Ammon's horn (tissue), 1 donor: ENCODE measurements at places on chromosomes 3 and 15.

DNA sequence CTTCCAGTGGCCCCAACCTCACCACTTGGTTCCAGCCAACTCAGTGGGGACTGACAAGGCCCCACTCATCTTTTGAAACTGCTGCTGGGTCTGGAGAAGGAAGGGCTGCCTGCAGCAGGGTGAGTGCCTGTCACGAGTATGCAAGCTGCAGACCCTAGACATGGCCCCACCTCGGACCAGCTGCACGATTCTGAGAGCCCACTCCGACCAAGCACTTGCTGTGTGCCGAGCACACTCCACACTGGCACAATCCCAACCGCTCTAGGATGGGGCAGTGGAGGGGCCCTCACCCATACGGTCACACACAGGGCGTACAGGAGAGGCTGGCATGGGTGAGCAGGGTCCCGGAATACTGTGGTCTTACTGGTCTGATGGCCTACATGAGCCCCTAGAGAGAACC is 8.0 kb upstream of the PLXND1 start:
- no peak for DNase-seq

DNA sequence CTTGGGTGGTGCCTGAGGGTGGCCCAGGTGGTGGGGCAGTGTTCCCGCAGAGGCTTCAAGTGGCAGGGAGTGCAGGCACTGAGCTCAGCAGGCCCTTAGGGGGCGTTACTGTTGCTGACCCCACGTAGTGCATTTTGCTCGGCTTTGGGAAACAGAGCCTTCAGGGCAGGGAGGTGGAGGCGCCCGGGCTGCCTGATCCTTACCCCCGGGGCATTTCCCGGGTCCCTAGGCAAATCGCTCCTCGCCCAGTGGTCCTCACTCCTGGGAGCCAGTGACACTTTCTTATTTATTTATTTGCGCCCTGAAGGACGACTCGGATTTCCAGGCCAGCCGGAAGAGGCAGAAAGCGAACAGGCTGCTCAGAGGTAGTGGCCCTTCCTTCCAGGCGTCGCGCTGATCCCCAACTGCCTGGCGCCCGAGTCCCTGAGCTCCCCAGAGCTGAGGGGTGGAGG is 10.1 kb upstream of the FOXB1 start:
- no peak for DNase-seq

DNA sequence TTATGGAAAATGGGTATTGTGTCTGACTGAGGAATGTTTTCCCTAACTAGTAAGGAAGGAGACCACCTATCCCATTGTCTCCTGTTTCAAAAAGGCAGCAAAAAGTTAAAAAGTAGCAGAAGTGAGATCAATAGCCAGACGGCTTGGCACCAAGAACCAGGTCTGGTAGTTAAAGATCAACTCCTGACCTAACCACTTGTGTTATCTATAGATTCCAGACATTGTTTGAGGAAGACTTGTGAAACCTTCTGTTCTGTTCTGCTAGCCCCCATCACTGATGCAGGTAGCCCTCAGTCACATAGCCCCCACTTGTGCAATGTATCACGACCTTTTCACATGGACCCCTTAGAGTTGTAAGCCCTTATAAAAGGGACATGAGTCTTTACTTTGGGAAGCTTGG is 46.3 kb upstream of the C2CD4B start:
- DNase-seq, result no peak

DNA sequence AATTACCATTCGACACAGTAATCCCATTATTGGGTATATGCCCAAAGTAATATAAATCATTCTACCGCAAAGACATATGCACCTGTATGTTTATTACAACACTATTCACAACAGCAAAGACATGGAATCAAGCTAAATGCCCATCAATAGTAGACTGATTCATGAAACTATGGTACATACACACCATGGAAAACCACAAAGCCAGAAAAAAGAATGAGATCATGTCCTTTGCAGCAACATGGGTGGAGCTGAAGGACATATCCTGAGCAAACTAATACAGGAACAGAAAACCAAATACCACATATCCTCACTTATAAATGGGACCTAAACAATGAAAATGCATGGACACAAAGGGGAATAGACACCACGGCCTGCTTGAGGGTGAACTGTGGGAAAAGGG is 11.1 kb upstream of the MCF2L2 start:
- no peak for DNase-seq

DNA sequence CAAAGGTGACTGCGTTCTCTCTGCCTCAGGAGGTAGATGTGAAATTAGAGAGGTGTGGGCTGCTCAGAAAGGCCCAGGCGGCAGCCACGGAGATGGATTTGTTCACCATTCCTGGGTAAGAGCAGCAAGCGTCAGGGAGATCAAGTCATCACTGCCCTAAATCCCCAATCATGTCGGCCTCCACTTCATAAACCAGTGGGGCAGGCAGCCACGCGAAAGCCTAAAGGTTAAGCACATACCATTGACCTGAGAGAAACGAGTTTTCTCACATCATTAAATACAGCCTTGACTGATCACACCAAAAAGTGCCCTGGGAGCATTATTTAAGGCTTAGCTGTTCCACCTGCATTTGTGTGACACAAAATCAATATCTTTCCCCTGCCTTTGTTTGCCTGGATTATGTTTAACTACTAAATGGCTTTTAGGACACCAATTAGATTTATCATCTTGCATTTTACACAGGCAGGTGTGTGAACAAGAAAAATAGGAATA is 50.7 kb upstream of the FOXB1 start:
- DNase-seq, result no peak

GRCh38 chr3:59189526-59189925 is 139.7 kb upstream of the CFAP20DC start:
- DNase-seq, result no peak

DNA sequence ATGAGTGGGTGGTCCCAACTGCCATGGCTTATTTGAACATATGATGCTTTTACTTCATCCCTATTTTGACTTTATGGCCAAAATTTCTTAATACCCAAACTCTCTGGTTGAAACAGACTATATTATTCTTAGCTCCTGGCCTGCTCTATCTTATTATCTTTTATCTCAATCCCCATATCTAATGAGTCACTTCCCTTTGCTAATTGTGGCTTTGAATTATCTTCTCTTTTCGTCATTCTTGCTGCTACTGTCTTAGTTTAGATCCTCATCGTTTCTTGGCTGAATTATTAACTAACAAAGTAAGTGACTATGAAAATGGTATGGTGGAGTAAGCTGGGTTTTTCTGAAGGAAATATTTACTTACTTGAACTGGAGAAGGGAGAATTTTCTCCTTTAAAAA is 28.2 kb upstream of the DNAJC19 start:
- DNase-seq, result no peak

GRCh38 chr3:146640361-146640760 is 35.2 kb upstream of the PLSCR5 start:
- DNase-seq, result no peak

- DNase-seq, result no peak
These were observed 32.7 kb downstream of the MME start for GRCh38 chr3:155112661-155113389.

DNA sequence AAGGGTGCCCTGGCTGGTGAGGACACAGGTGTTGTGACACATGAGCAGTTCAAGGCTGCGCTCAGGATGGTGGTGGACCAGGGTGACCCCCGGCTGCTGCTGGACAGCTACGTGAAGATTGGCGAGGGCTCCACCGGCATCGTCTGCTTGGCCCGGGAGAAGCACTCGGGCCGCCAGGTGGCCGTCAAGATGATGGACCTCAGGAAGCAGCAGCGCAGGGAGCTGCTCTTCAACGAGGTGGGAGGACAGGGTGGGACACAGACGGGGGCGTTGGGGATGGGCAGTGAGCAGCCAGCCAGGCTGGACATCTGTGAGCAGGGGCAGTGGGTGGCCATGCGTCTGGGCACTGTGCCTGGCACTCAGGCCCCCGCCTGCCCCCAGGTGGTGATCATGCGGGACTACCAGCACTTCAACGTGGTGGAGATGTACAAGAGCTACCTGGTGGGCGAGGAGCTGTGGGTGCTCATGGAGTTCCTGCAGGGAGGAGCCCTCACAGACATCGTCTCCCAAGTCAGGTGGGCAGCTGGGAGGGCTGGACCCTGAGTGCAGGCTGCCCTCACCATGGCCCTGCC is 10.3 kb downstream of the ANKRD63 start:
- no peak for DNase-seq

- no peak for DNase-seq
These were observed 159.0 kb upstream of the KCNH8 start for GRCh38 chr3:18989237-18989795.

GRCh38 chr3:107218864-107219269 is 158.4 kb upstream of the CCDC54 start:
- DNase-seq, result no peak

GRCh38 chr15:53323191-53323590 is 436.3 kb downstream of the WDR72 start:
- no peak for DNase-seq

DNA sequence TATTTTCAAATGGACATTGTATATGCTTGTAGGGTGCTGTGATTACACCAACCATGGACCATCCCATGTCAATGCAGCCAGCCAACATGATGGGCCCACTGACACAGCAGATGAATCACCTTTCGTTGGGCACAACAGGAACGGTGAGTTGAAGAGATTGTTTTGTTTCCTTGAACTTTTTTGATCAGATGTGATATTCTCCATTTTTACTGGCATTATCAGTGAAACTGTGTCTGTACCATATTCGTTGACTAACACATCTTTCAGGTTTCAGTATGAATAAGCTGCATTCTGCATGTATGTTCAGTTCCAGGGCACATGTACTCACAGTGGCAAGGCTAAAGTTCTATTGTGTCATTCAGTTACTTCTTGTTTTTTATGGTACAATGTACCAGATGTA is 655.2 kb downstream of the RBMS3 start:
- no peak for DNase-seq

GRCh38 chr3:65381496-65382010 is 657.2 kb downstream of the MAGI1 start:
- DNase-seq, result no peak

GRCh38 chr3:170414202-170414663 is 4.4 kb upstream of the CLDN11 start:
- DNase-seq, result peak; percentile 84

DNA sequence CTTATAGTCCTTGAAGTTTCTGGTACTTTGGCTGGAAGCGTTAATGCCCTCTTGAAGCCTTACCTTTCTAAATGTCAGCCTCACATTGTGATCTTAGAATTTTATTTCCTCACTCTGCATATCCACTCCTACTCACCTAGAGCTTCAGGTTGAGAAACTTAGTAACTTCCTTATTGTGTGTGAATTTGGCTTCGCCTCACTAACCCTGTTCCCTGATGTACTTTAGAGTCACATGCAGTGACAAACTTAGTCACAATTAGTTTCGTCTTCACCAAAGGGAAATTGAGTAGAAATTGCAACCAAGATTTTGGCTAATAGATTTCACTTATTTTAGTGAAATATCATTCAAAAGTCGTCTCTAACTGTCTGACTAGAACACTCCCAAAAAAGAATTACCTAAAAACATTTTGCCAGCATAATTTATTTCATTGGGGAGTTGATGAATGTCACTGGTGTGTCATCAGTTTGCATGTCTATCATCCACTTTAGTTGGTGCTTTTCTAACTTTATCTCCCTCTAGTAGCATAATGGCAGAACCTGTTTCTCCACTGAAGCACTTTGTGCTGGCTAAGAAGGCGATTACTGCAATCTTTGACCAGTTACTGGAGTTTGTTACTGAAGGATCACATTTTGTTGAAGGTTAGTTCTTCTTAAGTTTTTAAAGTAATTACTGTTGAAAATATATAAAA is 960 bp downstream of the MFN1 start:
- no peak for DNase-seq

DNA sequence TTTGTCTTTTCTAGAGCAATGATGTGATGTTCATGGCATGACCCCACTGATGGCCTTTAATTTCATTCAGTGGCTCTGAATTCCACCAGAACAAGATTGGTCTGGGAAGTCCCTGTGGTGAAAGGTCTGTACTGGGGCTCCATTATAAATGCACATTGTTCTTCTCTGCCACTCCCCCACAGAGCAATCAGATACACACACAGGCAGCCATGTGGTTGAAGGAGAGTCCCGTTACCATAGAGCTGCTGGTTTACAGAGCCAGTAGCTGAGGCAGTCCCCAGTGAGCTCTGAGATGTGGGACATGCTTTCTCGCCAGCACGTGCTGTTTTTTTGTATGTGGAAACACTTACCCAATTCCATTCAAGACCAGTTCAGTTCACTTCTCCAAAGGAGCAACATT is 172.7 kb upstream of the TRIM42 start:
- peak; percentile 68 for DNase-seq

- no peak for DNase-seq
These were observed 771.2 kb upstream of the ARRDC4 start for GRCh38 chr15:97189162-97189780.

DNA sequence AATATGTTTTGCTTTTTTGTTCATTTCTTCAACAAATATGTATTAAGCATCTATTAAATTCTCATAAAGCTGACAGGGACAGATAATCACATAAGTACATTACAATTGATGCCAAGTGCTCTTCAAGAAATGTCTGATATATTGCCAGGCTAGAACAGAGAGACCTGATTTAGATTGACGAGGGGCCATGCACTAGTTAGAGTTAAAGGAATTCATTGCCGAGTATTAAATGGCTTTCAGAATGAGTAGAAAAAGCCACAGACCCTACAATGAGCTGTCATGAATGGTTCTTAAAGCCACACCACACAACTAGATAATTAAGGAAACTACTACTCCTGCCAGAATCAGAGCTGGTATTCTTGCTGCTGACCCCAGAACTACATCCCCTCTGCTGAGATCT is 250.2 kb upstream of the MME start:
- DNase-seq, result no peak

DNA sequence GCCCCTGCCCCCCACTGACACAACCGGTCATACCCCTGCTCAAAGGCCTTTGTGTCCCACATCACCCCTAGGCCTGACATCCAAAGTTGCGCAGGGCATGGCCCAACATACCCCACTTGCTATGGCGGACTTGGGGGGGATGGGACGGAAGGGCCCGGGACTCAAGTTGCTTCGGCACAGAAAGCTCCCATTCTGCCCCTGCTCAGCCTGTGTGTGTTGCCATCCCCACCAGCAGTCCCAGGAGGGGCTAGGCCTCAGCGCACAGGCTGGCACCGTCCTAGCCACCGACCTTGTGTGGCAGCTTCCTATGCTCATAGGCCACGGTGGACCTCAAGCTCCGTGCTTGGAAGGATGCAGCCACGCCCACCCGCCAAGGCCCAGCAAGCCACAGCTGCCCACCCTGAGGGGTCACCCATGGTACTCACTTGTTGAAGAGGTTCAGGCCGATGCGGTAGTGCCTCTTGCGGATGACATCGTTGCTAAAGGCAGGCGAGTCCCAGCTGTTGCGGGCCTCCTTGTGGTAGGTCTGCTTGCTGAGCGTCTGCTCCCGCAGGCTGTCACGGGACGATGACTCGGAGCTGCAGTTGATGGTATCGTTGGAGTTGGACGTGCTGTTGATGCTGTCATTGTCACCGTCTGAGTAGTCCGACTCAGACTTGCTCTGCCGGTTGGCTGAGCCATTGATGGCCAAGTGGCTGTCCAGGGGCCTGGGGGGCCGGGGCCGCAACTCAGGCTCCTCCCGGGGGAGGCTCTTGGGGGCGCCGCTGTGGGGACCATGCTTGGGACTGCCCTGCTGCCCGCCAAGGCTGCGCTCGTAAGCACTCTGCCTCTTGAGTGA is 93.9 kb upstream of the RPL32 start:
- DNase-seq, result no peak

- DNase-seq, result peak; percentile 65
These were observed at the start of gene FAH for GRCh38 chr15:80152896-80153876. Gene FAH (plus strand): TSS chr15:80152999. CDS start chr15:80153055, 56 bp downstream.
